ENCODE measurements at places on chromosomes 1 and 21.

- no peak for DNase-seq
Observed at GRCh38 chr1:156064615-156065014, 3.7 kb downstream of the RAB25 start.

- DNase-seq: no peak
Observed at GRCh38 chr1:29358183-29358582, 121.9 kb downstream of the PTPRU start.

DNA sequence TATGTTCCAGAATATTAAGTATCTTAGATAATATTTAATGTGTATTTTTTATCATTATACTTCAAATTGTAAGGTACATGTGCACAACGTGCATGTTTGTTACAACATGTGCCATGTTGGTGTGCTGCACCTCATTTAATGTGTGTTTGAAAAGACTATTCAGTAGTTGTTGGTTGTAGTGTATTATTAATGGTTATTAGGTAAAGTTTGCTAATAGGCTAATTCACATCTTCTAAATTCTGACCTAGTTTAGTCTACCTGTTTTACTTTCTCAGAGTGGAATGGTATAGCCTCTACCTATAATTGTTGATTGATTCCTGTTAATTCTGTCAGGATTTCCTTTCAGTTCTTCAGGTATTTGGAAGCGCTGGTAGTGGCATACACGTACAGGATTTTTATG, 153.0 kb downstream of the NCAM2 start:
- DNase-seq: no peak

GRCh38 chr1:38740487-38740886, 119.1 kb downstream of the RRAGC start:
- no peak for DNase-seq

- no peak for DNase-seq
Observed at GRCh38 chr1:205046870-205047269, 3.9 kb downstream of the CNTN2 start.

DNA sequence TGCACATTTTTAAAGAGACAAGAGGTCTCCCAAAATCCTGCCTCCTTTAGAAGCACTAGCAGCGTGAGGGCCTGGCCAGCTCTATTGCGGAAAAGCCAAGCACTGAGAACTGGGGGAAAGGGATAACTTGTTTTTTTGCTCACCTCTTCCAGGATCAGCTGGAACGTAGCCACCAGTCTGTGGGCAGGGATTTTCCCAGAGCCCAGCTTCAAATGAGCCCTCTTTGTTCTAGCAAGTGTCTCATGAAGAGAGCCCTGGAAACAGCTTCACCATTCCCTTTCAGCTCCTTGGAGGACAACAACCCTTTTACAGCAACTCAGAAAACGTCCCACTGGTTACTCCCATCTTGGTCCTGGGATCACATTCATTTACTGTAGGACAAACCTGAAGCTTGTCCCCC, 195.4 kb downstream of the LMX1A start:
- no peak for DNase-seq

DNA sequence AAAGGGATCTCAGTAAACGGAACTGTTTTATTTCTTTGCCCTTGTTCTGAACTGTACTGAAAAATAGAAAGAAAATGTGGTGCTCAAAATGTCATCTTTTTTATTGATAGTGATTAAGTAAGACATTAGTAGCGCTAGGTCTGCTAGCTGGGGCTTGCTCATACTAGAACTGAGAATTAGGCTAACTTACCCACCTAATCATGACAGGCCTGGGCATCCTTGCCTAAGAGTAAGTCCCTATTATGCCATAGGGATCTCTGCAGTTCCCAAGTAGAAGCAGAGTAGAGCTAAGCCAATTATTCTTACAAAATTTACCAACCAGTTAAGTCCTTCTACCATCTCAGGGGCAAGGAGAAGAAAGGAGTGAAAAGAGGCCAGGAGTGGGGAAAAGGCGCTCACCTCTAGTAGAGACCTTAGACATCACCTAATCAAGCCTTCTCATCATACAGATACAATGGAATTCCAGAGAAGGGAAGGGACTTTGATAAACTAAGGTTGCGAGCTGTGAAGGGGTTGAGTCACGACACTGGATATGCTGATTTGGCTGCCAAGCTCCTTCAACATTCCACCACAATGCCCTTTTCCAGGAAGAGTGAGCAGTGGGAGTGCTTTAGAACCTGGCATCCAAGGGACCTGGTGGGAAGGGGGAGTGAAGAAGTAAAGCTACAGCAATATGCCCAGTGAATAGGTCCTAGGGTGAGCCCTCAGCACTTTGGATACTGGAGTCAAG, 27.7 kb upstream of the RPTN start:
- no peak for DNase-seq

DNA sequence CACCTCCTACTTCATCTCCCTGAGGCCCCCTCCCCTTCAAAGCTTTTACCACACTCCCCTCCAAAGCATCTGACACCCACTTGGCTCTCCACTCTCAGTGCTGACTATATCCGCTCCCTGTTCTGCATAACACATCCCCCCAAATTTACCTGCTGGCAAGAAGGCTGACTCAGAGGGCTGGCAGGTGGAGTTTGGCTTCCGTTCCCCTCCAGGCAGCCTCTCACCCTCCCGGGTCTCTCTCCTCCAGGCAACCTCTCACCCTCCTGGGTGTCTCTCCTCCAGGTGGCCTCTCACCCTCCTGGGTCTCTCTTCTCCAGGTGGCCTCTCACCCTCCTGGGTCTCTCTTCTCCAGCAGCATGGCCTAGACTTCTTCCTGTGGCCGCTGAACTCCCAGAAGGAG, 562.1 kb downstream of the NPHP4 start:
- DNase-seq: no peak

DNA sequence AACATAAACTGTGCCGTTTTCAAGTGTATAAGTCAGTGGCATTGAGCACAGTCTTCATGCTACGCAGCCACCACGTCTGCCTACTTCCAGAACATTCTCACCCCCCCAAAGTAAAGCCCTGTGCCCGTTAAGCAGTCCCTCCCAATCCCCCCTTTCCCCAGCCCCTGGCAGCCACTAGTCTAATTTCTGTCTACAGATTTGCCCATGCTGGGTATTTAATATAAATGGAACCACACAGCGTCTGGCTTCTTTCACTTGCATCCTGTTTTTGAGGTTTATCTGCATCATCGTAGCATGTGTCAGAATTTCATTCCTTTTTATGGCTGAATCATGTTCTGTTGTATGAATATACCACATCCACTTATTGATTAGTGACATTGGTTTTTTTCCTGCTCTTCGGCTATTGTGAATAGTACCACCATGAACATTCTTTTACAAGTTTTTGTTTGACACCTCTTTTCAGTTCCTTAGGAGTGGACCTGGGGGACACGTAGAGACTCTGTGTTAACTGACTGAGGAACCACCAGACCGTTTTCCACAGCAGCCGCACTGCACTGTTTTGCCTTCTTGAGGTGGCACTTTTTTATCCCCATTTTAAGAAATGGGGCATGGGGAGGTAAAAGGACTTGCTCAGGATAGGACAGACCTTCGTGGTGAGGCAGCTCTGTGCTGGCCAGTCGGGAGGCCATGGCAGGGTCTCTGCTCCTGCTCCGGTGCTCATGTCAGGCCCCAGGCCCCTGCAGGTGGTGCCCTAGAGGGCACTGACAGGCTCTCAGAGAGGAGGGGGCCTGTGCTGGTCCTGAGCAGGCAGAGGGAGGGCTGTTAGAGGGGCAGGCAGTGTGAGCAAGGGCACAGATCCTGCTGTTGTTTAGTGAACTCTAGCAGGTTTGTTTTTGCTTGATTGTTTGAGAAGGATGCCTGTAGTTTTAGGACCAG, 123.8 kb downstream of the PCBP3 start:
- DNase-seq: no peak

- DNase-seq: no peak
Observed at GRCh38 chr1:179917601-179918429, 35.7 kb downstream of the TOR1AIP1 start.

GRCh38 chr1:209354111-209354839, 229.2 kb upstream of the CAMK1G start:
- DNase-seq: peak; percentile 80

GRCh38 chr1:32127409-32128198, 19.7 kb downstream of the KPNA6 start:
- DNase-seq: no peak

DNA sequence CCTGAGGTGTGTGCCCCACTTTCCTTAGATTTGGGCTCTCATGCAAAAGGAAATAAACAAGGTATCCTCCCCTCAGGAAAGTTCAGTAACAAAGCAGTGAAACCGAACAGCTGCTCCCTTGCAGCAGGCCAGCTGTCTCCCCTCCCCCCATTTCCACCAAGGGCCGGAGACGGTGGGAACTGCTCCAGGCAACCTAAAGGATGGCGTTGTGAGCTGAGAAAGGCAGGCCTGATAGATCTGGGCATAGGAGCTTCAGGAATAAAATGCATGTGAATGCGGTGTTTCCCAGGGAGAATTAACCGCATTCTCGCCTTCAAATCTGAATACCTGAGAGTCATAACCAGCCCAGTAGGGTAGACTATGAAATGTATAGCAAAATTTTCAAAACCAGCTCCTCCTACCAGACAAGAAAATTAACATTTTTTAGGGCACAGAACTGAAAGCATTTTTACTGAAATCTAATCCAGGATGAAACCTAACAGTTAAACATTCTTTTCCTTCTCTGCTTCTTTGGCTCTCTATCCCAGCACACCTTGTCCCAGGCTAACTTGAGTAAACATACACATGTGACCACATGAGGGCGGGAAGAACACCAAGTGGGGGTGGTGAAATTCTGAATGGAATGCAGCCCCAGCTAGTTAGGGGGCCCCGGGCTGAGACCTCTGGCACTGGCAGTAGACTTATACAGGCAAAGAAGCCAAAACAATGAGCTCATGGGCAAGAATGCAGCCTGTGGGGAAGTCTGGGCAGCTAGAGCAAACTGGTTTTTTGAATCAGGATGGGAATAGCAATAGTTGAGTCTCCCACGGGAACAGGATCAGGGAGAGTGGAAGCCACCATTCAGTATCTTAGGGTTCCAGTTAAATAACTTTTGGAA, 11.5 kb downstream of the MCL1 start:
- peak; percentile 98 for DNase-seq

DNA sequence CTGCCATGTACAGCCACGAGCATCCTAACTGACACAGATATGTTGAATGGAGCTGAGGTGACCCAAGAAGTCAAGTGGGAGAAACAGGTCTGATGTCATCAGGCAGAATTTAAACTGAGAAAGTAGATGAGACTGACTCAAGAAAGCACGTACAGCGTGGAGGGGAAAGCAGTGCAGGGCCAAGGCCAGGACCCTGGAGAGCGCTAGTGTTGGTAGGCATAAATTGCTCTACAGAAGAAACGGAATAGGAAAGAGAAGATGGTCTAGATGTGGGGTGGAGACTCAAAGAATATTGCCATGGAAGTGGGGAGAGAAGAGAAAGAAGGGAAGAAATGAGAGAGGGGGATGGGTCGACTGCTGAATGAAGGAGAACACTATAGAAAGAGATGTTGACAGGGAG, 45.3 kb upstream of the GJB5 start:
- DNase-seq: peak; percentile 40

DNA sequence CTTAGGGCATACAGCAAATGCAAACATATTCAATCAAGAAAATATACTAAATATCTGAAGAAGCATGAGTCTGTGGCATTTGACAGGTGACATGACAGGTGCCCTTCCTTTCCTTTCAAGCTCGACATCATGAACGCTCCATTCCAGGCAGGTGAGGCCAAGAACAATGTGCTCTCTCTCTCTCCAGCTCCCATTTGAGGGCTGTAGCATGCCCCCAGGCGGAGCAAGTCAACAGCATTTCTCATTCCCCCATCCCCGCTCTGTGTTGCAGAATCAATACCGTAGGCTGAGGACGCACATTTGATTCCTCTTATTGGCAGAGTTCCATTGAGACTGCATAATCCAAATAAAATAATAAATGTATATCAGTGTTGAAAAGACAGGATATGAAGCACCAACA, 24.6 kb upstream of the PLPPR4 start:
- no peak for DNase-seq

DNA sequence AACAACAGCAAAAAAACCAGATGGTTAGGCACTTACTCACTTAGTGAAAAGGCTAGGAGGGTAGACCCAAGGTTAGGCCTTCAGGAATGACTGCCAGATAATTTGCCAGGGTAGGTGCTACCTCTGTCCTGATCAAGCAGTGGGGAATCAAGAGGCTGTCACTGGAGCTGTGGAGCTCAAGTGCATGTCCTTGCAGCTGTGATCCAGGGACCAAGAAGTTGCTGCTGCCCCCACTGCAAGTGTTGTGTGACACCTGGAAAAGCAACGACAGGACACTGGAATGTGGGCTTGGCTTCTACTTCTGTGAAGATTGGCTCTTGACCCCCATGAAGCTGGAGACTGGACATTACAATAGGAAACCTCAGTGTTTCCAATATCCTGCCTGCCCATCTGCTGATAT, 72.1 kb downstream of the PEX14 start:
- DNase-seq: no peak

DNA sequence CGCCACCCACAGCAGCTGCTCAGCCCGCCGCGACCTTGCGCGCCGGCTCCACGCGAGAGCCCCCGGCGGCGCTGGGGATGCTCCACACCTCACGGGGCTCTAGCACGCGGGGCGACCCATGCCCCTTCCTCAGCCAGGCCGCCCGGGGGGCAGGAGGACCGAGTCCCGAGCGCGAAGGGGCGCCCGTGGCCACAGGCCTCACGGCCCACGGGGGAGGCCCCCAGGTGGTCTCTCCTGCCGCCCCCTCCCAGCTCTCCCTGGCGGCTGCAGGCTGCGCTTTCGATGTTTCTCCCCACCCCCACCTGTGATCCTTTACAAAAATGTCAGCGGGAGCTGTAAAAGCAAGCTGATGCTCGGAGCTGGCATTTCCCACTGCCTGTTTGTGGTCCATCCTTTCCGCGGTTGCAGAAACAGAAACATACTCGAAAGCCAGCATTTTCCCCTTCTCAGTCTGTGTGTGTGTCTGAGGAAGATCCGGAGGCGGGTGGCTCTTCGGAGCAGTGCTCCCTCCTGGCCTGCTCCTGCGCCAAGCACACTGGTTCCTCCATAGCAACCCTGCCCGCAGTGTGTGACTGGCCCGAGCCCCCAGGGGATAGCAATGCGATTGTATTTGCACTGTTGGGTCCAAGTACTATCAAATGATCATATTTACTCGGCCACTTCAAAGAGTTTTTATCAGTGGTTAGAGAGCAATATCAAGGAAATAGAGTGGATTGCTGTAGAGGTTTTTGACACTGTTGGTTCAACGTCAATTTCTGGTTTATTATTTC, 2.1 kb downstream of the KIF26B start:
- peak; percentile 51 for DNase-seq

DNA sequence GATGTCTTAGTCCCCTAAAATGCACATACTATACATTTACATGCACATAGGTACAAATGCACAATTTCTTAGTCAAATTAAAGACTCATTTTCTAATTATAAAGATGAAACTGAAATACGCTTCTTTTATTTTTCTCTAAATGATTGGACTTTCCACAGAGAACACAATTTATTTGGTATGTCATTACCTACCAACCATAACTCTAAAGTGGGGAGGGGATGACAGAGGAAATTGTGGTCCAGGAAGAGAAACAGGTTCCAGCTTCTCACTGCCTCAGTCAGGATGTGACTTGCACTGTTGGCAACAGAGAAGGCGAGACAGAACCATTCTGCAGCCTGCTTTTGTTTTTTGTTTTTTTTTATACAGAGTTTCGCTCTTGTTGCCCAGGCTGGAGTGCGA, 1189.2 kb downstream of the PLA2G4A start:
- DNase-seq: no peak

- peak; percentile 58 for DNase-seq
Observed at GRCh38 chr1:206911064-206911663, 10.6 kb downstream of the FCMR start.

- DNase-seq: peak; percentile 73
Observed at GRCh38 chr1:203127666-203128430, at the start of gene ADORA1. Gene ADORA1 (plus strand): TSS chr1:203127726. CDS start chr1:203128842, 1,116 bp downstream.

GRCh38 chr1:18778437-18778836, 81.0 kb downstream of the TAS1R2 start:
- DNase-seq: no peak

Data from lung (tissue), 17 donors.